ENCODE measurements at places on chromosomes 1 and 21.

GRCh38 chr1:182080955-182081582 lies 19.6 kb upstream of the ZNF648 start:
- no peak overlapping the region for H3K27ac ChIP-seq
- no peaks in the 10 kb centered on the region for H3K36me3 ChIP-seq
- H3K27me3 ChIP-seq = no peaks in the 10 kb centered on the region

DNA sequence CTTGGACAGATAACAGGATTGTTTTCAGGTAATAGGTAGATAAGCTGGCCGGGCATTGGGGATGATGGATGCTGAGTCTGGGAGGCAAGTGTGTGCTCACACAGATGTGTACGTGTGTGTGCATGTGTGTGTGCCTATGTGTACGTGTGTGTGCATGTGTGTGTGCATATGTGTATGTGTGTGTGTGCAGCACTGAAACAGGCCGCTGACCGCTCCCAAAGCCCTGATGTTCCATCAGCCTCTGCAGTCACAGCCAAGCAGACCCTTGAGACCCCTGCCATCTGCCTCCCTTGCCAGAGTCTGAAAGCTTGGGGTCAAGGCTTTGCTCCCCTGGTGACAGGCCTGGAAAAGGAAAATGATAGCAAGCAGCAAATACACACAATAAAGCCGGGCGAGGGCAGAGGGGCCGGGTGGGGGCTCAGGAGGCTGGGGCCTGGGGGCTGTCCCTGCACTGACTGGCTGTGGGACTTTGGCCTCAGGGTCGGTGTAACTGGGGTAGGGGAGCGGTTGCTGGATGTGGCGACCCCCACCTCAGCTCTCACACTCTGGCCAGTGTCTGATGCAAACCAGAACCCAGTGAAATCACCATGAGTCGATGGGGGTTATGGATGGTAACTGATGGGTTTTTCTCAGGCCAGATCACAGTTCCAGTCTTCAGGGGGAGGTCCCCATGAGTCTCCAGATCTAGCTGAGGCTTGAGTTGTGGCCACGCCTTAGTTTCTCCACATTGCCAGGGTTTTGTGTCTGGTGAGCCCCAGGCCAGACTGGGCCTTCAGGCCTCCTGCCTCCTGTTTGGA lies 9.2 kb upstream of the TNFRSF8 start:
- DNase-seq = no peak
- no peak overlapping the region for H3K27ac ChIP-seq
- peaks cover 27% of the 10 kb centered on the region for H3K4me1 ChIP-seq

GRCh38 chr1:243910607-243911006 lies 60.6 kb upstream of the AKT3 start:
- peaks cover 3% of the 10 kb centered on the region for H3K27me3 ChIP-seq
- DNase-seq = no peak
- no peaks in the 10 kb centered on the region for H3K4me1 ChIP-seq
- no peak overlapping the region for H3K27ac ChIP-seq

GRCh38 chr21:28993293-28993629 lies 584 bp upstream of the LTN1 start:
- peaks cover 2% of the 10 kb centered on the region for H3K36me3 ChIP-seq
- peak overlapping the region; percentile 100 for H3K4me3 ChIP-seq
- H3K4me1 ChIP-seq = peaks cover 12% of the 10 kb centered on the region
- H3K27me3 ChIP-seq = no peaks in the 10 kb centered on the region

- H3K36me3 ChIP-seq = no peaks in the 10 kb centered on the region
- H3K27ac ChIP-seq = no peak overlapping the region
- peaks cover 8% of the 10 kb centered on the region for H3K4me1 ChIP-seq
- no peak overlapping the region for H3K4me3 ChIP-seq
- H3K27me3 ChIP-seq = no peaks in the 10 kb centered on the region
Observed at GRCh38 chr1:30038134-30039025, 685.0 kb downstream of the MATN1 start.
